Caco-2 (cell line): ENCODE measurements at places on chromosomes 16 and 17. TPM values are rescaled to one million over a fixed set of nuclear protein-coding genes. Genes with fewer than 3 reads are reported as not detected.

DNA sequence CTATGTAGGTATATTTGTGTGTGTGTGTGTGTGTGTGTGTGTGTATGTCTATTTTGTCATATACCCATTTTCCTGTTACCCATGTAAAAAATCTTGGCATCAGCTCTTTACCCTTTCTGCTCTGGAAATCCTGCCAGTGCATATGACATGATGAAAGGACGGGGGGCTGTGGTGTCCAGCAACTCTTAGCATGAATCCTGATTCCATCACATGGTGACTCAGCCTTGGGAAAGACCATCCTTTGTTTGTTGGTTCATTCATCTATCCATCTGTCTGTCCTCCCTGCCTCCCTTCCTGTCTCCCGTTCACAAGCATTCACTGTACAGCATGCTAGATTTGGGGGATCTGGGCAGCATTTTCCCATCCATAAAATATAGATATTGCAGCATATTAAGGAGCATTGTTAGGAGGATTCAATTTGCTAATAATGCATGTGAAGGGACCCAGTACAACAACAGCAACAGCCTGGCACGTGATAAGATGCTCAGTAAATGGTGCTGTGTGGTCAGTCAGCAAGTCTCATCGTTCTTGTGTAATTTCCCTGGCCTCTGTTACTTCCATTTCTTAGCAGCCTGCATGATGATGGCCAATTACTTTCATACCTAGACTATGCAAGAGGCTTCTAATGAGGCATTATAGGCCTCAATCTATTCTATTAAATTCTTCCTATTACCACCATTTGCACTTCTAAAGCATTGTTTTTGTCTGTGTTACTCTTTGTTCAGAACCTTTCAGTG is 191.0 kb downstream of the PRKCA start:
- no peak for DNase-seq

DNA sequence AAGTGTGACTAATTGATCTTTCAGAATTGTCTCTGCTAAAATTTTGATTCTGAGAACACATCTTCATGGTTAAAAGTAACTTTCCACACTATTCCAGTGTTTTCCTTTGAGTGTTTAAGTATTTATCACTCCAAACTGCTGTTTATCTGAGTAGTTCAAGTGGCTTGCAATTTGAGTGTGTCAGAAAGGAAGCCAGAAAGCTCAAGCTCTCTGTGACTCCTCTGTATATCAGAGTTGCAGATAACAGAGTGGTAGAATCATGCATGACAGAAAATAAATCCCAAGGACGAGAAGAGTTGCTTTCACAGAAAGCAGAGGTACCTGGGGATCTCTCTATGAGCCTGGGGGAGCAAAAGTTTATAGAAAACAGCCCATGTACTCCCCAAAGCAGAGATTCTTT is 130.0 kb downstream of the CYB561 start:
- no peak for DNase-seq

DNA sequence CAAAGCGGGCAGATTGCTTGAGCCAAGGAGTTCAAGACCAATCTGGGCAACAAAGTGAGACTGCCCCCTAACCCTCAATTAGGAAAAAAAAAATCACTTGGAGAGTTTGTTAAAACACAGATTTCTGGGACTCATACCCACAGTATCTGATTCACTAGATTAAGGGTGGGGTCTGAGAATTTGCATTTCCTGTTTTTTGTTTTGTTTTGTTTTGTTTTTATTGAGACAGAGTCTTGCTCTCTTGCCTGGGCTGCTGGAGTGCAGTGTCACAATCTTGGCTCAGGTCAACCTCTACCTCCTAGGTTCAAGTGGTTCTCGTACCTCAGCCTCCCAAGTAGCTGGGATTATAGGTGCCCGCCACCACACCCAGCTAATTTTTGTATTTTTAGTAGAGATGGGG is 1.1 kb downstream of the HEATR9 start:
- DNase-seq: no peak

- no peak for DNase-seq
Measured at GRCh38 chr17:70278844-70279462, 109.6 kb downstream of the KCNJ2 start.

DNA sequence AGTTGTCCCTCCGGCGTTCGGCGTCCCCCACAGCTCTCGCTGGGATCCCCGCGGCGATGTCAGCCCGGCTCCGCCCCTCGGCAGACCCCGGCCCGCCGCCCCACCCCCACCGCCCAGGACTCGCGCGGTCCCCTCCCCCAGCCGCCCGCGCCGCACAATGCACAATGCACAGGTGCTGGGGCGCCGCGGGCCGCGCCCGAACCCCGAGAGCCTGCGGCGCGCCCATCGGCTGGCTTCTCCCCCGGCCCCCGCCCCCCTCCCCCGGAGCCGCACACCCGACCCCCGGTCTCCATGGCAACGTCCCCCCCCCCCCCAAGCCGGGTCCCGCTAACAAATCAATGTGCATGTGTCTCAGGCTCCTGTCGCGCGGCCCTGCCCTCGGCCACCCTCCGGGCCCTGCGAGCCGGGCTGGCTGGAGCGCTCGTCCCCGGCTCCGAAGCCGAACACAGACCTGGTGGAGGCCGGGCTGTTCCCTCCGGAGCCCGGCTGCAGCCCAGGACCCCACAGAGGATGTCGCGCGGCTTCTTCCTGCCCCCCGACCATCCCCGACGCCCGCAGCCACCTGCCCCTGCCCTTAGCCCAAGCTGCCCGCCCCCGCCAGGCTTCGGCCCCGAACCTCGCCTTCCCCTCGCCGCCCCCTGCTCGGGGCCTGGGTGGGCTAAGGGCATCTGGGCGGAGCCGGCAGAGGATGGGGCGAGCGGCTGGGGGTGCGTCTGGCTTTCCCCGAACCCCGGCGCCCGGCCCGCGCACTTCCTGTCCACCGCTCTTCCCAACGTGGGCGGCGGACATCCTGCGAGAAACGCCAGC is 818 bp upstream of the CBX8 start:
- peak; percentile 71 for DNase-seq

DNA sequence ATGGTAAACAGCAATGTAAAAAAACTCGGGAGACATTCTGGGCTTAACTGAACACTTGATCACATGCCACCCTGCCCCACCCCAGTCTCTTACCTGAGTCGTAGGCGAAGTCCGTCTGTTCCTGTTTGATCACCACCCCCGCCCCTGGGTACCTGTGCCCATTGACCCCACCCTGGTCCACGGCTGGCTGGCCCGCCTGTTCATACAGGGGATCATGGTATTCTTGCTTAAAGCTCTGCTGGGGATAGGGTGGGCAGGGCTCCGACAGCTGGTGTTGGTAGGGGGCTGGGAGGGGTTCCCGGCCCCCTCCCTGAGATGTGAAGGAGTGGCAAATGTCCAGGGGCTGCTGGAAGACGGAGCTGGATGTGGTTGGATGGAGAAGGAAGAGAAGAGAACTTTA is 13.6 kb downstream of the ETV4 start:
- DNase-seq: no peak

DNA sequence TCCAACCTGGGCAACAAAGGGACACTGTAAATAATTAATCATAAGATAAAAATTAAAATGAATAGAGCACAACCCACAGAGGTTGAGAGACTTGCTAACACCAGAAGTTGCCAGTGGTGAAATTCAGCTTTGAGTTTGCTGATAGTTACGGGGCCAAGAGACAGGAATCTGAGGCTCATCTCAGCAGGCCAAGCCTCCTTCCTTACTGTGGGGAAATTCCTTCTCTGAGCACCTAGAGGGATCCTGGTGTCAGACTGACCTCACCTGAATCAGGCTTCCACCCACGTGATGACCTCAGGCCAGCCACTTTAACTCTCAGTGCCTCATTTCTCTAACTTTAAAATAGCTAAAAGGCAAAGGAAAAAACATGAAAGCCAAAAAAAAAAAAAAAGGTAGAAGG is 4.7 kb downstream of the ABAT start:
- DNase-seq: peak; percentile 46

- DNase-seq: no peak
Measured at GRCh38 chr17:78252701-78253635, 21.5 kb downstream of the TMEM235 start.

- no peak for DNase-seq
Measured at GRCh38 chr17:35341411-35341992, 31.9 kb downstream of the SLFN11 start.

GRCh38 chr16:4381072-4381934 is 9.7 kb downstream of the VASN start:
- no peak for DNase-seq

DNA sequence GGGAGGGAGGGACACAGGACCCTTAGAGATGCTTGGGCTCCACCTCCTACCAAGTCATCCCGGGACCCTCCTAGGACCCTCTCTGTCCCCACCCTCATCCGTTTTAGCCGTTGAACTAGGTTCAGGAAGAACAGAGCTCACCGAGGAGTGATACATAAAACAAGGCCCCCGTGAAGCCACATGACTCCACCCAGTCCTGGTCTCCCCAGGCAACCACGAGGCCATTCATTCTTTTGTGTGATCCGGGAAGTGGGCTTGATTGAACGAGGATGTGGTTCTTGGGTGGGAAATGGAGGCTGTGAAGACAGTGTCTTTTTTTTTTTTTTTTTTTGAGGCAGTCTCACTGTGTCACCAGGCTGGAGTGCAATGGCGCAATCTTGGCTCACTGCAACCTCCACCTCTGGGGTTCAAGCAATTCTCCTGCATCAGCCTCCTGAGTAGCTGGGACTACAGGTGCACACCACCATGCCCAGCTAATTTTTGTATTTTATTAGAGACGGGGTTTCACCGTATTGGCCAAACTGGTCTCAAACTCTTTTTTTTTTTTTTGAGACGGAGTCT is 14.8 kb downstream of the TRARG1 start:
- DNase-seq: no peak

- DNase-seq: no peak
Measured at GRCh38 chr16:2912330-2913199, 834 bp downstream of the FLYWCH1 start.

- no peak for DNase-seq
Measured at GRCh38 chr17:51428668-51429495, 168.5 kb downstream of the UTP18 start.

DNA sequence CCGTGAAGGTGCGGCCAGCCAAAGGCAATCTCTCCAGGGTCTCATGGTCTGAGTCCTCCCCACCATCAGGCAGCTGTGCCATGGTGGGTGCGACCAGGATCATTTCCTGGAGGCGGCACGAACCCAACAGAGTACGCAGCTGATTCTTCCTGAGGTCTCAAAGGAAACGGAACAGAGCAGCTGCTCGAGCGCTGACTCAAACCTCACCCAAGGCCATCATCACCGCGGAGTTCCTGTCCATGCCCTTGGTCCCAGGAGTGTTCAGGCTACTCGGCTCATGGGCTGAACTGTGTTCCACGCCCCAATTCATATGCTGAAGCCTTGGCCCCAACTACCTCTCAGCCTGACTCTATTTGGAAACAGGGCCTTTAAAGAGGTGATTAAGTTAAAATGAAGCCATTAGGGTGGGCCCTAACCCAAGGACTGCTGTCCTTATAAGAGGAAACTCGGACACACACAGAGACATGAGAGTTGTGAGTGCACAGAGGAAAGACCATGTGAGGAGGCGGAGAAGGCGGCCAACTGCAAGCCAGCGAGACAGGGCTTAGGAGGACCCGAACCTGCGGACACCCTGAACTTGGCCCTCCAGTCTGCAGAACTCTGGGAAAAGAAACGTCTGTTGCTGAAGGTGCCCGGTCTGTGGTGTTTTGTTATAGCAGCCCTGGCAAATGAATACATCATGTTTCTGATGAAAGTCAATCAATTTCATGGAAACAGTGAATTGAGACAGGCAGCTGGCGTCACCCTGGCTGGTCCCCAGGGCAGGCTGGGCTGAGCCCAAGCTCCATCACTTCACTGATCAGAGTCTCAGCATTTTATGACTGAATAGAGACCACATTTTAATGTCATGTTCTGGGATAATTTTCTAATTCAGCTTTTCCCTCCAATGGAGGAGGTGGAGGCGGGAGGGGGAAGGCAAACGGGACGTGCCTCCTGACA is 13.7 kb downstream of the MXRA7 start:
- DNase-seq: no peak

GRCh38 chr16:79638386-79638785 is 37.8 kb upstream of the MAF start:
- no peak for DNase-seq

- peak; percentile 81 for DNase-seq
Measured at GRCh38 chr17:2398655-2399571, 1.9 kb downstream of the MNT start.

DNA sequence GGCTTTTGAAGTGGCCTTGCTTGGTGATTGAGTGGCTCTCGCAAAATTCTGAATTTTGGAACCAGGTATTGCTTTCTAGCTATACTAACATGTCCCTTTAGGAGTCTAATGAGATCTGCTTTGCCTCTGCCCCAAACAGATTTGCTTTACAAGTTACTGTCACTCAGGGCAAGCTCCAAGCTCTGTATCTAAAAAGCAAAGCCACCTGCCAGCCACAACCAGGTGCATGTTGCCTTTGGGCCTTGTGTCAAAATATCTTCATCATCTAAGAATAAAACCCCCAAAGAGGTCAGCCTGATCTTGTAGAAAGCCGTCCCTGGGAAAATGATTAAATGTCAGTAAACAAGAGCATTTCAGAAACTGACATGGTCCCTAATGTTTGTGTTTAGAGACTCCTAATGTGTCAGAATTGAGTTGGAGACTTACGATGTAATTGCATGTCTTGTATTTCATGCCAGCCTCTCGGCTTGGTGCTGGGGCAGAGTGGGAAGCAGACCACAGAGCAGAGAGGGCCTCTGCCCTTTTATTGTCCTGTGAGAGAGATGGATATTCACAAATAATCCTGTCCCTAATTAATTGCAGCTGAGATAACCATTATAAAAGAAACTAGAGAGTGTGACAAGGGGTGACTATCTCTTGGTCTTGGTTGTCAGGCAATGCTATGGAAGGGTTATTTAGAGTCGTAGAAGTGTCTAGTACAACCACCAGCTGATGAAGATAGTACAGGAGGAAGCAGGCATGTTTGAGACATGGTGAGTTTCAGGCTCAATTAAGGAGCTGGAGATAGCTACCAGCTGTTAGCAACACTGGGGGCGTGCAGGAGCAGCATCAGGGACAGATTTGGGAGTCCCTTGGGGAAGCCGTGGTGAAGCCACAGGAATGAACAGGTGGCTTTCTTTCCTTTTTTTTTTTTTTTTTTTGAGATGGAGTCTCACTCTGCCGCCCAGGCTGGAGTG is 90.7 kb downstream of the PITPNC1 start:
- no peak for DNase-seq

The GPR139 gene
- not detected in 2 replicates for total RNA-seq

The APOH gene
- total RNA-seq: 135 and 139 TPM in 2 replicates

The MCRIP1 gene
- 59.7 and 60.0 TPM in 2 replicates for total RNA-seq

The MEOX1 gene
- 0.72 and 1.7 TPM in 2 replicates for total RNA-seq

The RASD1 gene
- total RNA-seq: 11.0 and 14.8 TPM in 2 replicates

The NSRP1 gene
- 25.4 and 28.0 TPM in 2 replicates for total RNA-seq

The GFAP gene
- total RNA-seq: not detected in 2 replicates

The TPPP3 gene
- total RNA-seq: 0.39 and 0.56 TPM in 2 replicates

The LRRC37A gene
- total RNA-seq: 2.6 and 2.9 TPM in 2 replicates

The OR3A3 gene
- not detected in 2 replicates for total RNA-seq

The SSTR5 gene
- 0.23 and 0.30 TPM in 2 replicates for total RNA-seq

The SPATA22 gene
- not detected in 2 replicates for total RNA-seq

The TBC1D26 gene
- not detected in 2 replicates for total RNA-seq

The FLII gene
- 343 and 392 TPM in 2 replicates for total RNA-seq

The EME1 gene
- 43.5 and 48.5 TPM in 2 replicates for total RNA-seq

The PLD2 gene
- 46.5 and 47.2 TPM in 2 replicates for total RNA-seq

The CLDN7 gene
- 111 and 115 TPM in 2 replicates for total RNA-seq

The GRAP gene
- 0.50 TPM in 1 of 2 replicates, not detected in the other for total RNA-seq

The CCL1 gene
- not detected in 2 replicates for total RNA-seq
